ENCODE measurements at places on chromosomes 5 and 9.

- DNase-seq, result no peak
Observed at GRCh38 chr5:83723031-83723430, 2.4 kb upstream of the HAPLN1 start.

GRCh38 chr5:122429545-122430318 is 117.7 kb downstream of the SNCAIP start:
- DNase-seq, result no peak

DNA sequence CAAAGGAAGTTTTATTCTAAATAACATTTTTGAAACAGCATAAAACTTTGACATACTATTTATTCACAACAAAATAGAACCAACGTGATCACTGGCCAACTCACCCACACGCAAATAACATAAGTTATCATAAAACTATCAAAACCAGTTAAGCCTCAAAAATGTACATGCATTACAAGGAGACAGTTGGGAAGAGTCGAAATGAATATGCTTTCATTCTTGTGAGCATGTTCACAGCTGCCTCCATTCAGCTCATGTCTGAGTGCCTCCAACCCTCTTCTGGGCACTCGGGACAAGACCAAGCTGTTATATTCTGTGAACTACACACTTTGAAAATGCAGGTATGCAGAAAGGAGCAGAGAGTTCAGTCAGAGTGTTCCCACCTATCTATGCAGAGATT is 284.9 kb downstream of the BNC2 start:
- no peak for DNase-seq

- DNase-seq, result no peak
Observed at GRCh38 chr9:108845947-108846346, 9.8 kb downstream of the ACTL7B start.

DNA sequence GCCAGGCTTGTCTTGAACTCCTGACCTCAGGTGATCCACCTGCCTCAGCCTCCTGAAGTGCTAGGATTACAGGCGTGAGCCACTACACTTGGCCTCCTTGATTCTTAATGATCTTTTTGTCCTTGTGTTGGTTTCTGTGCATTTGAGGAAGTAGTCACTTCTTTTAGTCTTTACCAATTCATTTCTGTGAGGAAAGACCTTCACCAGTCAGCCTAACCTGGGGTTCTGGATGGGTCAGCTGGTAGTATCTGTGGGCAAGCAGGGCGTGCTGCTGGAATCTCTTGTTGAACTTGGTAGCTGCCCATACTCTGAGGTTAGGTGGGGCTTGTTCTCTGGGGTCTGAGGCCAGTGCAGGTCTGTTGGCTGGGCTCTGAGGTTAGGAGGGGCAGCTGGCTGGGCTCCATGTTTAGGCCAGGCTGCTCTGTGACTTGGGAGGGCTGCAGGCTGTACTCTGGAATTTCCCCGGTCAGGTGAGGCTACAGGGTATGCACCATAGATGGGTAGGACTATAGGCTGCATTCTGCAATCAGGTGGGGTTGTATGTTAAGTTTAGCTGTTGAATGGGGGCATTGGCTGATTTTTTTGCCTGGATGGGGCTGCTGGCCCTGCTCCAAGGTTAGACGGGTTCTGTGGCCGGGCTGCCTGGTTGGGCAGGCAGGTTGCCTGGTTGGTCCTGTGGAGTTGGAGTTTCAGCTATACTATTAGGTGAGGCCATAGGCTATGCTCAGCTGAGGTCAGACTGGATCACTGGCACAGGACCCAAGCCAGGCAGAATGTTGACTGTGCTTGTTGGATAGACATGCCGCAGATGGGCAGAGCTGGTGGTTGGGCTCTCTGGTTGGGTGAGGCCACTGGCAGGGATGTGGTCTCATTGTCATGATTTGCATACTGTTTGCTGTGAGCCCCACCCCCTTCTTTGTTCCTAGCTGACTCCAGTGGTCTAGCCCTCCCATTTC is 19.2 kb downstream of the UBAP1 start:
- DNase-seq, result no peak

- DNase-seq, result no peak
Observed at GRCh38 chr5:22709743-22710142, 143.4 kb downstream of the CDH12 start.

DNA sequence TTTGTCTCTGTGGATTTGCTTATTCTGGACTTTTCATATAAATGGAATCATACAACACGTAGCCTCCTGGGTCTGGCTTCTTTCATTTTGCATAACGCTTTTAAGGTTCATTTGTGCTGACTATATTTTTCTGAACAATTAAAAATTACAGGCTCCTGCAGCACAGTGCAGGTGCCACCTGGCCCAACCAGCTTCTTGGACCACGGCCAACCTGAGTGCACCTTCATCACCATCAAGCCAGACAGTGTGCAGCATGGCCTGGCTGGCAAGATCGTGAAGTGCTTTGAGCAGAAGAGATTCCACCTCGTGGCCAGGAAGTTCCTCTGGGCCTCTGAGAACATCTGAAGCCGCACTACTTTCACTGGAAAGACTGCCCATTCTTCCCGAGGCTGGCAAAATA is 53.5 kb upstream of the COL15A1 start:
- DNase-seq, result no peak

Measured in fibroblast of the aortic adventitia (primary cell).